ENCODE measurements at places on chromosomes 5 and 9.

GRCh38 chr5:139757727-139758509 lies 37.7 kb upstream of the PSD2 start:
- no peak for DNase-seq

DNA sequence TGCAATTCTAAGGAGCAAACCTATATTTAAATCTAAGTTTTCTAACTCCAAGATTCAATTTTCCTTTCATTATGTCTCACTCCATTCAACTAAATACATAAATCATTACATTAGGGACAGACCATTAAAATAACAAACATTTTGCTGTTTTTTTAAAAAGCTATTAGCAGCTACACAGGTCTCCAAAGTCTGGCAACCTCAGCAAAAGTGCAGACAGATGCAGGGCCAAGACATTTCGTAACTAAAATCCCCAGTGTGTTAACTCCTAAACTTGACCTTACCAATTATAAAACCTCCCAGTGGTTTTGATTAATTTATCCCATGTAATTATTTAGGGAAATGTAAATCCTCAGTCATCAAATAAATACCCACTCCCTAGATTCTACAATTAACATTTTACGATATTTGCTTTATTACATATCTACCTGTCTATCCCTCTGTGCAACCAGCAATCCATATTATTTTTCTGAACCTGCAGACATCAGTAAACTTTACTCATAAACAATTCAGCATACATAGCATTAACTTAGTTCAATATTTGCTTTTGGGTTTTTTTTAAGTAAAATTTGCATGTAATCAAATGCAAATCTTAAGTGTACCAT lies 64.7 kb downstream of the RGS7BP start:
- DNase-seq: no peak

DNA sequence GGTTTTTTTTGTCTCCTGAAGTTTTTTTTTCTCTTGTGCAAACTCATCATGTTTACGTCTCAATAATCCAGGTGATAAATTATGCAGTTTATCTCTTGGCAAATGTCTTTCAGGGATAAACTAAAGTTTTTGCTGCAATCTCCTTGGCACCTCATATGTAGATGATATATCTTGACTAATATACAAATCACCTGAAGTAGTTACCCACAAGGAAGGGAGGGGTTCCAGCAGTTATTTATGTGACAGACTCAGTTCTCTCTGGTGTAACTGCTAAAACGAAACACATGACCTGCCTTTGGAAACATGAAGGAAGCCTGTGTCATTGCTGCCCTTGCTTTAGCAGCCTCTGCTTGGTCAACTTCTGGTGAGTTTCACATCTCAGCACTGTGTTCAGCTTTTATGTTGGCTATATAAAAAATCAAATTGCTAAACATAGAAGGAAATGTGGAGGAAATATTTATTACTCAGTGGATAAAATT lies 39.3 kb upstream of the KIAA1958 start:
- no peak for DNase-seq

GRCh38 chr5:172773481-172774469 lies 2.8 kb upstream of the DUSP1 start:
- DNase-seq: no peak

DNA sequence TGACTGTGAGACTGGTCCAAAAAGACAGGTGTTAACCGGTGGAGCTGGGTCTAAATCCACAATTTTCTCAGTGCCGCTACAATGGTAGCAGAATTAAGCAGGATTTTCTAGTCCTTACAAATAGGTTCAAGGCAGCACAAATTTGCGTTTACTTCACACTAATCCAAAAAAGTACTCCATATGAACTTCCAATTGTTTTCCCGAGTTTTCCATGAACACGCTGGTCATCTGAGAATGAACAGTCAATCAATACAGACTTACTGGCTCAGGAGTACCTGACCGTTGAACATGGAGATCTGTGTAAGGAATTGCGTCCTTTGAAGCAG lies 709 bp downstream of the SLC35D2 start:
- no peak for DNase-seq

DNA sequence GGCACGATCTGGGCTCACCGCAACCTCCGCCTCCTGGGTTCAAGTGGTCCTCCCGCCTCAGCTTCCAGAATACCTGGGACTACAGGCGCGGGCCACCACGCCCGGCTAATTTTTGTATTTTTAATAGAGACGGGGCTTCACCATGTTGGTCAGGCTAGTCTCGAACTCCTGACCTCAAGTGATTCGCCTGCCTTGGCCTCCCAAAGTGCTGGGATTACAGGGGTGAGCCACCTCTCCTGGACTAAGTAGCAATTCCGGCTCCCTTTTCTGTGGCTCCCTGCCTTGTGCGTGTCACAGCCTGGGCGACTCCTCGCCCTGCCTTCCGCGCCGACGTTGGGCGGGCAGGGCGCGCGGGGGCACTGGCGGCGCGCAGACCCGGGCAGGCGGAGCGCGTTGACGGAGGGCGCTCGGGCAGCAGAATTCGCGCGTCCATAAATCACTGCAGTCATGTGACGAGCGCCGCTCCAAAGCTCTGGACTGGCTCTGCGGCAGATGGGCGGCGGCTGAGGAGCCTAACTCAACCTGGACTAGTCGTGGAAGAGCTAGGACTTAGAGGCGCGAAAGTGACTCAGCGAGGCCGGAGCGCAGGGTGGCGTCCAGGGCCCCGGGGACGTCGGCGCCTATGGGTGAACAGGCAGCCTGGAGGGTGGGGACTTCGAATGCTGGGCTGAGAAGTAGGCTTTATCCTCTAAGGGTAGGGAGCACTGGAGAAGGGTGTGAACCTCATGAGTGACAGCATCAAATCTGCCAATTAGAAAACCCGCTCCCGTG lies 1.4 kb upstream of the CIZ1 start:
- peak; percentile 66 for DNase-seq

DNA sequence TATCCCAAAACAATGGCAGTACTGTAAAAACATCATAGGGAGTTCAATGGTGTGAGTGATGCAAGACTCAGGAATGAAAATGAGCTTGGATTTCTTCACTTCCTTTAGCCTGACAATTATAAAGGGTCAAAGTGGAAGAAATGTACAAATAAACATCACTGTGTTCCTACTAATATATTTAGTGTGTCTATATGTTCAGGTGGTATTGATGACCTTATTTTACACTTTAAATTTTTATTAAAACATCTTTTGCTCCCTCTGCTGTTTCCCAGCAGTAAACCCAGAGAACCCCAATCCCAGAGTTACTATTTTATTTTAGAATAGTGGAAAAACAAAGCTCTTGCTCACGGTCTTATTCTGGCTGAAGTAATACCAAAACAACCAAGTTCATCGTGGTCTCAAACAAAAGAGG lies 2.0 kb downstream of the LOX start:
- DNase-seq: no peak

- DNase-seq: no peak
Observed at GRCh38 chr9:6845880-6846279, 88.1 kb downstream of the KDM4C start.

GRCh38 chr9:99859243-99859980 lies 37.7 kb downstream of the NR4A3 start:
- DNase-seq: no peak

- no peak for DNase-seq
Observed at GRCh38 chr5:40879163-40879942, 29.9 kb upstream of the C7 start.

- no peak for DNase-seq
Observed at GRCh38 chr9:96126321-96126881, 175.6 kb downstream of the HSD17B3 start.

- DNase-seq: no peak
Observed at GRCh38 chr9:36165826-36166167, 3.4 kb upstream of the CCIN start.

- DNase-seq: no peak
Observed at GRCh38 chr5:38692346-38692745, 135.9 kb upstream of the LIFR start.

DNA sequence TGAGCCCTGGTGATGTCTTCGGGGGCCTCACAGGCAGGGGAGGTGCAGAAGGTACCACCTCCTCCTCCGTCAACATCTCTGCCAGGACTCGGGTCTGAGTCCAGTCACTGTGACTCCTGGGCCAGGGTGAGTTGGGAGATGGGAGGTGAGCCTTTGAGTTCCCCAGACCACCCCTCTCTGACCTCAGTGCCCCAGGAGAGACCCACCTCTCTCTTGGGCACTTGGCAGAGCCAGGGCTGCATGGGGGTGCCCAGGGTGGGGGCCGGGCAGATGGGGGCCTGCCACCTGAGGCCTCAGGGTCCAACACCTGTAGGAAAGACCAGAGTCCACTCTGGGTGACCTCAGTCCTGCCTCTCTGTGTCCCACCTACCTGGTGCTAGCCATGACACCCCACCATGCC lies 6.8 kb downstream of the KIF12 start:
- DNase-seq: no peak

DNA sequence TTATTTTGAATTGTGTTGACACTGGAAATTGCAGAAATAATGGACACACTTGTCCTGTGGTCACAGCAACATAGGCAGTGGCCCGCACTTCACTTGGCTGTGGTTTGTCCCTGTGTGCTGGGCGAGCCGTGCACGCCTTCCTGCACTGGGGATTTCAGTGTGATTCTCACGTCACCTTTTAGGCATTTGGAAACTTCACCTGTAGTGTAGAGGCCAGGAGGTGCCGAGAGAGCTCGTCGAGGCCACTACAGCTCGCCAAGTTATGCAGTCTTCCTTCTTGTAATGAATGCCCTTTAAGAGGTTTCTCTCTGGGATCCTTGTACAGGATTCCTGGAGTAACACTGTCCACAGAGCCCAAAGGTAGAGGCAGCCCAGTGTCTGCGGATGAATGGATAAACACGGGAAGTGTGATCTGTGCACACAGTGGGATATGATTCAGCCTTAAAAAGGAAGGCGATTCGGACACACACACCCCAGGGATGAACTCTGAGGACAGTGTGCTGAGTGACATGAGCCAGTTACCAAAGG lies 14.7 kb downstream of the TRAF2 start:
- no peak for DNase-seq

GRCh38 chr5:44875661-44876605 lies 67.2 kb downstream of the MRPS30 start:
- DNase-seq: no peak

GRCh38 chr9:76987594-76988200 lies 31.8 kb upstream of the FOXB2 start:
- DNase-seq: no peak

GRCh38 chr9:7320841-7321240 lies 478.7 kb downstream of the DMAC1 start:
- no peak for DNase-seq

- no peak for DNase-seq
Observed at GRCh38 chr9:15310107-15310850, 3.3 kb upstream of the TTC39B start.

- no peak for DNase-seq
Observed at GRCh38 chr9:28260330-28260729, 687.0 kb upstream of the C9orf72 start.

DNA sequence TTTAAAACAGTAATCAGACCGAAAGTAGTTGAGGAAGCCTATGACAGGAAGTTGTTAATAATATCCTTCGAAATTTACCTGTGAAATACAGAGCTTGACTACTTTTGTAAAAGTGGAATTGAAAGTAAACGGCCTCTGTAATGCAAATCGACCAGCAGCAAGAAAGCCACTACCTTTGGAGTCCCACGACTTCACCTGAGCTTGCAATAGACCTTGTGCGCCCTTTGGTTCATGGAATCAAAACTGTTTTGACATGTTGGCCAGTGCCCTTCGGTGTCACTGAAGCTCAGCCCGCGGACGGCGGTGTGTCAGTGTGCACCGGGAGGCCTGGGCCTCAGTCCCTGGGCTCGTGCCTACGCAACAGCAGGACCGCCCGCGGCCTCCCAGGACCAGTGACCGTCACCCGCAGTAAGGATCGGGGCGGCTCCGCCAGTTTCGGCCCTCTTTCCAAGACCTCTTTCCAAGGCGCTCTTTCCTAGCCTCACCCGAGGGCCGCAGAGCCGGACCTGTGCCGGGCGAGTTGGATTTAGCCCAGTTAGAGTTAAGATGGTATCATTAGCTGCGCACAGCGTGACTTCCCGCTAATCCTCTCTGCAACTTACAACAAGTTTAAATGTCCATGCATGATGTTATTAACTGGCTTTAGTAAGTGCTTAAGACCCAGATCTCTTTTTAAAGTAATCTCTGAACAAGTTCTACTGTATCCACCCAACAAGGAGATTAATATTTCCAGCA lies 223.3 kb downstream of the MEF2C start:
- DNase-seq: no peak

GRCh38 chr9:17757816-17758215 lies 178.9 kb downstream of the SH3GL2 start:
- DNase-seq: no peak

GRCh38 chr5:168670881-168671575 lies 91.9 kb upstream of the PANK3 start:
- DNase-seq: no peak

DNA sequence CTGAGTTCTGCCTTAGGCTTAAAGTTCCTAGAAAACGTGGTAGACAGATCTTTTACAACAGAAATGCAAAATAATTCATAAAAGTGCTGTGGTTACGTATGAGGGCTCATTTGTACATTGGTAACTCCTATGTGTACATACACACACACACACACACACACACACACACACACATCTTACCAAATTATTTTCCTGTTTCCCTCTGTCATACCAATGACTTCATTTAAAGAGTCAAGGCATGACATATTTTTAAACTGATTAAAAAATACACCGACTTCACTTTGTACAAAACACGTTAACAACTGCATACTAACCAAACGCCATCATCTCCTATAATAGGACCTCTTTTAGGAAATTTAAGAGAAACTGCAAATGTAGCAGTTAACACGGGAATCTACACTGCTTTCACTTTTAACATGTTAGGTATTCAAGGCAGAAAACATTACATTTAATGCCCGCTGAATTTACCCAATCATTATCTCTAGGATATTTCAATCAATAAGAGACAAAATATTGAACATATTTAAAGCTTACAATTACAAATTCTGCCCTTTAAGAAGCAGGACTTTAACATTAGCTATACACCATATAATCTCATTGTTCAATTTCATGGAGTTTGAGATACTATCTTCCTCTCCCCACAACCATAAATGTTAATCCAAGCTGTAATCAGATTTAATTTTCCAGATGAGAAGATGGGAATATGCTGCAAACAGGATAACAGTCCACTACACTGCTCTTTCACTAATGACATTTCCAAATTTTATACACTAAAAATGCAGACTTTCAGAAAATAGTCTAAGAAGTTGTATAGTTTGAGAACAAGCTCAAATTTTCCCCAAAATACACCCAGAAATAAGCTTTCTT lies 133.1 kb downstream of the DENND1A start:
- DNase-seq: no peak

- no peak for DNase-seq
Observed at GRCh38 chr5:59943452-59944113, 50.1 kb upstream of the PDE4D start.

GRCh38 chr5:36177715-36178523 lies 26.0 kb downstream of the SKP2 start:
- no peak for DNase-seq

GRCh38 chr9:32424616-32425015 lies 40.2 kb downstream of the ACO1 start:
- no peak for DNase-seq

DNA sequence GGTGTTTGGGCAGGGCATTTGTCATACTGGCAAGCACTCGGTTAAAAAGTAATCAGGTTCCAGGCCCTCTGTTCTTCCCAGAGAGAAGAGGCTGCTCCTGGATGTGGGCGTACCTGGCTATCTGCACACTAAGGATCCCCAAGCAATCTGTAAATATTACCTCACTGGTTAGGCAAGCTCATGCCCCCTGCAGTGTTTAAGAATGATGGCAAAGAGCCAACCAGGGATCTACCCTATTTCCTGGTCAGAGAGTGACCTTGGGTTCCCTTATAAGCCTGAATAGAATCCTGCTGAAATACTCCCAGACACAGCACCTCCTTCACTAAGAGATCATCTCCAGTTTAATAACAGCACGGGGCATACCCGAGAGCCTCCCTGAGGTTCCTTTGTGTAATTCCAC lies 181.2 kb downstream of the PIK3R1 start:
- no peak for DNase-seq

- no peak for DNase-seq
Observed at GRCh38 chr5:68582284-68582683, 366.7 kb downstream of the PIK3R1 start.
